ENCODE measurements at places on chromosomes 11 and 22.
A peak's percentile ranks its signal among the peaks of the same experiment; 100 is the strongest.

DNA sequence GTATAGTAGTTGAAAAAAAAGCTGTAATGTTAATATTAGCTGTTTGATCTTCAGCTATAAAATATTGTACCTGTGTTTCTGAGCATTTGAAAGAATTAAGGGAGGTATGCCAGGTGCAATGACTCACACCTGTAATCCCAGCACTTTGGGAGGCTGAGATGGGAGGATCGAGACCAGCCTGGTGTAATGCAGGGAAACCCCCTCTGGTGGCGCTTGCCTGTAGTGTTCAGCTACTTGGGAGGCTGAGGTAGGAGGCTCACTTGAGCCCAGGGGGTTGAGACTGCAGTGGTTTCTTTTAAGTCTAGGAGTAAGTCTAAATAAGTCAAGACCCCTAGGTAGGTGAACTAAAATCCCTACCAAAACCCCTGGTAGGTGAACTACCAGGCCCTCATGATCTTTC, 37.1 kb downstream of the TAF1D start:
- DNase-seq: no peak

- no peak for DNase-seq
Observed at GRCh38 chr22:27237080-27237741, 564.3 kb downstream of the MN1 start.

DNA sequence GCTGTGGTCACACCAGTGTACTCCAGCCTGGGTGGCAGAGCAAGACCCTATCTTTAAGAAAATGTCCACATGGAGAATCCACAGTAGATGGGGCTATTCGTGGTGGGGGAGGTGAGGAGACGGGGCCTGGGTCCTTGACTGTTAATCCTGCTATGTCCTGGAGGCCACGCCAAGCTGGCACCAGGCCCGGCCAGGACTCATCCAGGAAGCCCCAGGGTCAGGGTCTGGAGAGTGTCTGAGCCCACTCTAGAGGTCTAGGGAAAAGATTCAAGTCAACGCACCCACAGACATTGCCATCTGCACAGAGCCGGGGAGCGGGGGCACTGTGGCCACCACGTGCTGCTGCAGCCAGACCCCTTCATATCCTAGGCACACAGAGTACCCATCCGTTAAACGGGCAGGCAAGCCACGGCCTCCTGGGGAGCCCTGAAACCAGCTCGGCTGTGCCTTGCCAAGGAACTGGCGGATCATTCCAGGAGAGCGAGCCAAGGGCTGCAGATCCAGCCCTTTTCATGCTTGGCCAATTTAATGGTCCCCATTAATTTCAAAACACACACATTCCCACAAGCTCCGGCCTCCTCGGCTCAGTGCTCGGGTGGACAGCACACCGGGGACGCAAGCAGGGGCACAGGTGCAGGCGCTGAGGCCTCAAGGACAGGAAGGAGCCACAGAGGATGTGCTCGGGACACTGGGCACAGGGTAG, 24.7 kb downstream of the MACROD1 start:
- DNase-seq: no peak

DNA sequence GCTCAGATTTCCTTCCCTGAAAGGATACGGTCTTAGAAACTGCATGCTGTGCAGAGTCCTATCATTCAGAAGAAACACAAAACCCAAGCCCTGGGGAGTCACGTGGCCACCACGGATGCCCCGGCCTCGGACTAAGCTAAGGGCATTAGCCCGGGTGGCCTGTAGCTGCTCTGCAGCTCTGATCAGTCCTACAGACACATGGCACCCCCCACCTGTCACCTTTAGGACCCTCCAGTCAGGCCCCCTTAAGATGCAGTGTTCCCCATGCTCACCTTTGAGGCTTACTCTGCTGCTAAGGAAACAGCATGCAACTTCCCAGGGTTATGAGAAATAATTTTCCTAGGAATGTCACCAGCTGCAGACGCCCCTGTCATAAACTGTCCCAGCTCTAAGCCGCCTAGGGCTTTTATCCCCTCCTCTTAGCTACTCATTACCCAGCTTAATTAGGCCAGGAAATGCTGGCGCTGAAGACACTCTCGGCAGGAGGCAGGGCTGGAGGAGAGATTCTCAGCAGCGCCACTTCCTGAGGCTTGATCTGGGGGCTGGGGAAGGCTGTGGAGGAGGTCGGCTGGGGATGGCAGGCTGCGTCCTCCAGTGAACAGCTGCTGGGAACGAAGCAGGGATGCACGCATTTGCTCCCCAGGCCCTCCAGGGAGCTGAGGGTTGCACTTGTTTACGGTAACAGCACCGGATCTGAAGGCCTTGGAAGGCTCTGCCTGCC, 47.2 kb upstream of the ADA2 start:
- DNase-seq: peak; percentile 75

- DNase-seq: no peak
Observed at GRCh38 chr11:73968356-73968966, 14.2 kb downstream of the UCP2 start.

DNA sequence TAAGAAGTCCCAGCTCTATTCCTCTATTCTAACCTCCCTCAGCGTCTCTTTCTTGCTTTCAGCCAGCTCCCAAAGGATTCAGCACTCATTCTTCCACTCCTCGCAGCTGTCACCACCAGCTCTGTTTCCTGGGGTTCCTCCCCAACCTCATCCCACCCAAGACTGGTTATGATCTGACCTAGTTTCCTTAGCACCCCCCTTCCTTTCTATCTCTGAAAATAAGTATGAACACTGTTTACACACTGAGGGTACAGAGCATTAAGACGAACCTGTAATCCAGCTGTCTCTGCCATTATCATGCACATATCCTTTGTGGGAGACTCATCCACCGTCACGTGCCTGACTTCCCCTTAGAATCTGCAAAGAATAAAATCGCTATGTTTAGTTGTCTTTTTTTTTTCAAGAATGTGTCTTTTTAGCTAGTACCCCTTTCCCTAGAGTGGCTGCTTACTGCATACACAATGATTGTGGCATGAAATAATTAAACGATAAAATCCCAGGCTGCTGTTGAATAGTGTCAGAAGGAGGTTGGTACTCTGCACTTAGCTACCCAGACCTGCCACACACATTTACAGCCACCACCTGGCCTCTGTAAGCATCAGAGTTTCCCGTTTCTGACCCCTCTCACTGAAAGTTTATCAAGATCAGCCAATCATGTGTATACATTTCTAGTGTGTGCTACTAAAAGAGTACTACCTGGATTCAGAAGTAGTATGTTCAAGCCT, 26.9 kb upstream of the CSTF3 start:
- DNase-seq: no peak

- no peak for DNase-seq
Observed at GRCh38 chr11:88523386-88524071, 186.0 kb upstream of the CTSC start.

Data from NCI-H1694 treated with DMSO at 0.1 percent for 48 hours (cell line).